ENCODE measurements at places on chromosomes 2 and 18.

DNA sequence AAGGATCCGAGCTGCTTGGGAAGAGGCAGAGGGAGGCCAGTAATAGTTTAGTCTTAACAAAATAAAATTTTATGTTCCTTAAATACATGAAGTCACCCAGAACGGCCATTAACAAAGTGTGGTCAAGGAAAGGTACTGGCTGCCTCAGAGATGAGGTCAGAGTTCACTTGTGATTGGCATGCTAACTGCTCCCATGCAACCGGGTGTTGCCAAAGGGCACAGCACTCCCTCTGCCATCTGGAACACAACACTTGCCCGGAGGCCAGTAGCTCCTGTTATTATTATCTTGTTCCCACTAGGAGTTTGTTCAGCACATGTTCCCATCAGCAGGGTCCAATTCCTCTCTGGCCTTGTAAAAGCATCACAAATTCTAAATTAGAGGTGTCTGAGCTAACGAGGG is 207.0 kb downstream of the CYP26B1 start:
- H3K27ac ChIP-seq: peak overlapping the region; percentile 14
- H3K4me1 ChIP-seq: no peaks in the 10 kb centered on the region
- no peaks in the 10 kb centered on the region for H3K36me3 ChIP-seq
- H3K27me3 ChIP-seq: no peaks in the 10 kb centered on the region
- DNase-seq: peak; percentile 30
- H3K4me3 ChIP-seq: no peak overlapping the region

DNA sequence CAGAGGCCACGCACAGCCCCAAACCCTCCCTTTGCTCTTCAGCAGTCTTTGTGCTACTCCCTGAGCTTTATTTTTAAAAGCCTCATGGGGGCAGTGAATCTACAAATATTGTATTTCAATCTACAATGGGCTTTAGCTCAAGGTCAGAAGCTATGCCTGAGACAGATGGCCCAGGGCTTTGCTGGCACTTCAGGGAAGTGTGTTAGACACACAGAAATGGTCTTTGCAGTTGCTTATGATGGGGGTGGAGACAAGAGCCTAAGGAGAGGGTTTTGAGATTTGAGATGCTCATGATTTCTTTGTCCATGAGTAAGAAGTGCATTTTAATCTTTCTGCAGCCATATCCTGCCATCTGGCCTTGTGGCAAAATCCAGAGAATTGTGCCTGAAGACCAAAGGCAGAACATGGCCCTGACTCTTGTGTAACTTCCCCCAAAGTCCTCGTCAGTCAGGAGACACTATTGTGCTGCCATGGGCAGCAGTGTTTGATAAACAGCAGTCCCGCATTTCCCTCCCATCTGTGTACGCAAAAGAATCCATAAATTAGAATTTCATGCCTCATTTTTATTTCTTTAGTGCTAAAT is 92.6 kb downstream of the VAPA start:
- H3K36me3 ChIP-seq: no peaks in the 10 kb centered on the region
- no peak overlapping the region for H3K27ac ChIP-seq
- H3K4me3 ChIP-seq: no peak overlapping the region
- H3K27me3 ChIP-seq: no peaks in the 10 kb centered on the region

DNA sequence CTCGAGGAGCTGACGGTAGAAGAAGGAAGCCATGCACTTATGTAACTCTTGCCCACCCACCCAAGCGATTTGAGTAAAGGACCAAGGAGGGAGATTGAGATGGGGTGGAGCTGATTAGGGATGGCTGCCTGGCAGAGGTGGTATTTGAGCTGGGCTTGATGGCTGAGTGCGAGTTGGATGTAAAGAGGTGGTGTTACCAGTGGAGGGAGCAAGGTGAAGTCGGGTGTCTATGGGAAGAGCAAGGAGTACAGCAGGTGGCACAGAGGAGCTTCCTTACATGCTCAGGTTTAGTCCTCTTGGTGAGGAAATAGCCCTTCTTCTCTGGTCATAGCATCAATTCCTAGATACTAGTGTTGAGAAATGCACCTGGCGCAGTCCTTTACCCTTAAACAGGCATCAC is 294.2 kb upstream of the SKOR2 start:
- H3K4me1 ChIP-seq: no peaks in the 10 kb centered on the region
- no peak for DNase-seq
- no peak overlapping the region for H3K4me3 ChIP-seq
- H3K36me3 ChIP-seq: no peaks in the 10 kb centered on the region

- no peak overlapping the region for H3K27ac ChIP-seq
- H3K36me3 ChIP-seq: no peaks in the 10 kb centered on the region
- H3K27me3 ChIP-seq: no peaks in the 10 kb centered on the region
- no peaks in the 10 kb centered on the region for H3K4me1 ChIP-seq
- H3K4me3 ChIP-seq: no peak overlapping the region
Observed at GRCh38 chr2:223815186-223815883, 22.0 kb downstream of the AP1S3 start.

DNA sequence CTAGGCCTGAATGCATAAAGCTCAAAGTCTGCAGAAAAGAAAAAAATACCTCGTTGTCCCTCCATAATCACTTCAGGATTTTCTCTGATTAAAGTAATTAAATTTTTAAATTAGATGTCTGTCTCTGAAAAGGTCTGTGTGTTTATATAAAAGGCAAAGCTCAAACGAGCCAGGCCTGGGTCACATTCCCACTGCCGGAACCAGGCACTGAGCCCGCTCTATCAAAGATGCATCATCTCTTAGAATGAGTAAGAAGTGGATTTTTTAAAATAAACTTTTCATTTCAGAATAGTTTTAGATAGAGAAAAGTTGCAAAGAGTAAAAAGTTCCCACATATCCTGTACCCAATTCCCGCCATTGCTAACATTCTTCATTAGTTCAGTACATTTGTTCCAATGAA is 202.1 kb upstream of the KYNU start:
- no peaks in the 10 kb centered on the region for H3K36me3 ChIP-seq
- no peaks in the 10 kb centered on the region for H3K27me3 ChIP-seq
- H3K27ac ChIP-seq: no peak overlapping the region
- DNase-seq: no peak
- H3K4me3 ChIP-seq: no peak overlapping the region

DNA sequence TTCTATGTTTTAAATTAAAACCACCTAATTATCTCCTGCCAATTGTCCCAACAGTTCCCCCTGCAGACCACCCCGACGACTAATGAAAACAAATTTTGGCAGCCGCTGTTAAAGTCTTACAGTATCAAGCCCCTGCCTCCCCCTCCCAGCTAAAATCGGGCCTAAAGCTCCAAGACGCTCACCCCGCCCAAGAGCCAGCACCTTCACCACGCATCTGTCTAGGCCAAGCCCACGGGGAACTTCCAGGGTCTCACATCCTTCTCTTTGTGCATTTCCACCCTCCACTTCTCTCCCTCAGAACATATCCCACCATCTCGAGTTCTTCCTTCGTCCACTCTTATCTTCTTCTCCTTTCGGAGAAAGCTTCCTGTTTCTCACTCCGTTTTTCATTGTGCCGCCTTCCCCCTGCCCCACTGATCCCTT is 445 bp downstream of the PRPF40A start:
- H3K27ac ChIP-seq: peak overlapping the region; percentile 99
- H3K27me3 ChIP-seq: no peaks in the 10 kb centered on the region
- peaks cover 43% of the 10 kb centered on the region for H3K4me1 ChIP-seq
- H3K4me3 ChIP-seq: peak overlapping the region; percentile 83
- peak; percentile 35 for DNase-seq

DNA sequence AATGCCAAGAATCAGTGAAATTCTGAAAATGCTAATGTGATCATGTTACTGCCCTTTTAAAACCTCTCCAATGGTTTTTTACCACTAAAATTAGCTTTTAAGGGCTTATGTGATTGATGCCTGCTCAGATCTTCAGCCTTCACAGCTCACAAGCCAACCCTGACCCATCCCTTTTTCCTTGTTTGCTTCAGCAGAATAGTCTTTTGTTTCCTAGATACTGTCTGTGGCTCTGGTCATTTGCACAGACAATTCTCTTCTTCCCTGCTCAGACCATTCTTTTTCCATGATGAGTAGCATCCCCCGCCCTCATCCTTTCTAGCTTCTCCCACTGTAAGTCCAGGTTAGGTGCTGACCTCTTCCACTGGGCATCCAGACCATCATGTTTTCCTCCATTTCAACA is 164.9 kb upstream of the NT5C1B start:
- no peaks in the 10 kb centered on the region for H3K4me1 ChIP-seq
- no peak for DNase-seq
- no peaks in the 10 kb centered on the region for H3K27me3 ChIP-seq

DNA sequence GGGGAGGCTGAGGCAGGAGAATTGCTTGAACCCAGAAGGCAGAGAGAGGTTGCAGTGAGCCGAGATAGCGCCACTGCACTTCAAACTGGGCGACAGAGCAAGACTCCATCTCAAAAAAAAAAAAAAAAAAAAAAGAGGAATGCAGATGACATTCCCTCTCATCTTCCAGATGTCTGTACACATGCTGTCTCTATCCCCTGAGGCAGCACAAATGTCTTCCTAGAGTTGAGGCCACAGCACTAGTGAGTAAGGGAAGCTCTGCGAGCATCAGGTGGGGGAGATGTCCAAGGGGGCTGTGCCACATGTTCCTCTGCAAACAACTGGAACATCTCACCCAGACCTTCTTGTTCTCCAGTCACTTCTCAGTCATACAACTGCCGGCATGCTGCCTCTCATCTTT is 35.6 kb upstream of the LRRC30 start:
- no peaks in the 10 kb centered on the region for H3K36me3 ChIP-seq
- no peaks in the 10 kb centered on the region for H3K27me3 ChIP-seq
- H3K27ac ChIP-seq: no peak overlapping the region
- H3K4me1 ChIP-seq: no peaks in the 10 kb centered on the region
- DNase-seq: no peak

Data from transverse colon (tissue), 4 donors.